COLO829 (cell line): ENCODE measurements at places on chromosomes 11 and 22.
A peak's percentile ranks its signal among the peaks of the same experiment; 100 is the strongest.

GRCh38 chr11:8830641-8831040 is 80.3 kb upstream of the AKIP1 start:
- no peak for DNase-seq

DNA sequence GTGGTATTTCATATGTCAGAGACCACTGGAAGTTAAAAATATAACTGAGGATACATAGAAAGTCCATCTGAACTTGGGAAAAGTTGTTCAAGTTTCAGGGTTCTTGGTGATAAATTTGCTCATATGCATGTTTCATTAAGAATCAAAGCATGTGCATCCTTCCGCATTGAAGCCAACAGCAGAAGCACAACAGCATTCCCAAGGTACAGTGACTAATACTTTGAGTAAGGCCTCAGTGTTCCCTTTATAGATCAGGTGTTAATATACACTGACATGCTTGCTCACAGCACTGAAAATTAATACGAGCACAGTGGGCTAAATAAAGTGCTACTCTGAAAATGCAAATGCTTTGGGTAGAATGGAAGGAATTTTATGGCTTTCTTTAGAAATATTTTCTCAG is 691.1 kb downstream of the METTL15 start:
- no peak for DNase-seq

DNA sequence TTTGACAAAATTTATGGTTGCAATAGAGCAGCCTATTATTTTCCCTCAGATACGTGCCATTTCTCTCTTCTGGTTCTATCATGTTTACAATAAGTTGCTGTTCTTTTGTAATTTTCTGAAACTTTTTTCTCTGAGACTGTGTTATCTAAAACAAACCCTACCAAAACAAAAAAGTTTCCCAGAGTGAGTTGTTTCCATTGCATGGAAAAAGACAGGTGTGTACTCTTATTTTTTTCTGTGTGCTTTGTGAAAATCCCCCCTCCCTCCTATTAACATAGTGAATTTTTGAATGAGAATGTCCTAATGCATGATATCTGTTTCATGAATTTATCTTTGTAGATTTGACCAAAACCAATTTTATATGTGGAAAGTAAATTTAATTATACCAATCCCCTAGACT is 137.6 kb downstream of the DDX10 start:
- DNase-seq, result no peak

DNA sequence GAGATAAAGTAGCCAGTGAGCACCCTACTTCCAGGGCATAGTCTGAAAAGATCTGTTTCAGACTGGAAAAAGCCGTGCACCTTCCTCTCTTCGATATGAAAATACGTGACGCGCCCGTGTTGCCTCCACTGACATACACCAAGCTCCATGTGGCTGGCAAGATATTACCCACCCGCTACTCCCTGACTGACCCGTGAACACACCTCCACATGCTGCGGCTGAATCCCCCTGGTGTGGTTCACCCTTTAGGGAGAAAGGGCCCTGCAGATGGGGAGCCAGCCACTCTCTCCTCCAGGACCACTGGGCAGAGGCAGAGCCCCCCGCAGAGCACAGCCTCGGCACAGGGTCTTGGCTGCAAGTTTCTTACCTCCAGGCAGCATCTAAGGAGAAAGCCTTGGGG is 245.0 kb downstream of the BRD1 start:
- DNase-seq, result no peak

GRCh38 chr11:121615501-121615900 is 162.7 kb upstream of the SORL1-AS1 start:
- DNase-seq, result no peak

- no peak for DNase-seq
These were observed 7.3 kb upstream of the OR52W1 start for GRCh38 chr11:6191742-6192141.

DNA sequence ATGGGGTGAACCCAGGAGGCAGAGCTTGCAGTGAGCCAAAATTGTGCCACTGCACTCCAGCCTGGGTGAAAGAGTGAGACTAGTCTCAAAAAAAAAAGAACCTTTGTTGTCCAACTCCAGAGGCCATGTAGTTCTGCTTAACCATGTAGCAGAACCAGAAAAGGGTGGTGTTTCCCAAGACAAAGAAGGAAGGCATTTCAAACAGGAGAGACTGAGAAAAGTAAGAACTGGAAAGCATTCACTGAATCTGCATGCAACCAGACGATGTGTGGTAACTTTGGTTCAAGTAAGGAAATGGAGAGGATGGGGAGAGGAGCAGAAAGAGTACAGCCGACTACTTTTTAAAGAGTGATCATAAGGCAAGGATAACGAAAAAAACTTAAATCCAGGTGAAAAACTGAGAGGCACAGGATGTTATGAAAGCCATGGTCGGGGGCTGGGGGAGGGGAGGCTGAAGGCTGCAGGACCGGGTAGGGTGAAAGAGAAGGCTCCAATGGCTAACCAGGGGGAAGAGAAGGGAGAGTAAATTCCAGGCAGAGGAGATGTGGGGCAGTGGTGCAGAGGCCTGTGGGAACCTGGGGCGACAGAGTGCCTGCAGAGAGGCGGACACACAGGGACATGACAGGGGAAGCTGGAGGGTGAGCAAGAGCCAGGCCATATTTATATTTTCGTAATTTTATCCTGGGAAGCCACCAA is 48.8 kb downstream of the MAPK1 start:
- no peak for DNase-seq

GRCh38 chr11:121008551-121008950 is 15.4 kb upstream of the TBCEL start:
- DNase-seq, result no peak

DNA sequence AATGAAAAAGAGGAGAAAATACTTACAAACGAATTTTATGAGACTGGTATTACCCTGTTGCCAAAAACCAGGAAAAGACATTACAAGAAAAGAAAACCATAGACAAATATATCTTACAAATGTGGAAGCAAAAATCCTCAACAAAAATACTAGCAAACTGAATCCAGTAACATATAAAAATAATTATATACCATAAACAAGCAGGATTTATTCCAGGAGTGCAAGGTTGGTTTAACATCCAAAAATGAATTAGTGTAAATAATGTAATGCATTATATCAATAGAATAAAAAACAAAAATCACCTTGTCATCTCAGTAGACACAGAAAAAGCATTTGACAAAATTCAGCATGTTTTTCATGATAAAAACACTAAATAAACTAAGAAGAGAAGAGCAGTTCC is 7.3 kb downstream of the NF2 start:
- no peak for DNase-seq

DNA sequence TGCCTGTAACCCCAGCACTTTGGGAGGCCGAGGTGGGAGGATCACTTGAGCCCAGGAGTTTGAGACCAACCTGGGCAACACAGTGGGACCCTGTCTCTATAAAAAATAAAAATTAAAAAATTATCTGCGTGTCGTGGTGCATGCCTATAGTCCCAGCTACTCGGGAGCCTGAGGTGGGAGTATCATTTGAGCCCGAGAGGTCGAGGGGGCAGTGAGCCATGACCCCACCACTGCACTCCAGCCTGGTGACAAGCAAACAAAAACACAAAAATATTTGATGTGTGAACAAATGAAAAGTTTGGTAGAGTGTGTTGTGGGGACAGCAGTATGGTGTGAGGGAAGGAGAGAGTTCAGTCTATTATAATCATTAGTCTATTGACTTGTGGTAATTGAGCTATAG is 90.8 kb upstream of the PARVA start:
- no peak for DNase-seq

DNA sequence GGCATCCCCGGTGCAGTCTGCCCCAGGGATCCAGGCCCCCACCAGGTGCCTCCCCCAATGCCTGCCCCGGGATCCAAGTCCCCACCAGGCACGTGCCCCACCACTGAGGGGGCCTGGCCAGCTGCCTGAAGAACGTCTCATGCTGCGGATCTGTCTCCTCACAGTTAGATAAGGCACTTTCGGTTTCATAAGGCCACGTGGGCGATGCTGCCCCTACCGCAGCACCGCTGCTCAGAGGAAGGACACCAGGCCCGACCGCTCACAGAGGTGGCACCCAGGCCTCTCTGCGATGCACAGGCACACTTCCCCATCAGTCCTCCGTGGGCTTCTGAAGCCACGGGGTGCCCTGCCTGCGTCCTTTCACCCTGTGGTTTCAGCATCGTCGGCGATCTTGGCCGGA is 68.1 kb upstream of the BID start:
- DNase-seq, result no peak

GRCh38 chr22:23767673-23768548 is at the start of gene CHCHD10:
Gene CHCHD10 (minus strand): TSS chr22:23767972. CDS start chr22:23767874, 98 bp downstream.
- peak; percentile 89 for DNase-seq

GRCh38 chr11:726278-727220 is 20.5 kb downstream of the EPS8L2 start:
- DNase-seq, result no peak

GRCh38 chr22:37229805-37230672 is 14.0 kb downstream of the RAC2 start:
- DNase-seq, result no peak

DNA sequence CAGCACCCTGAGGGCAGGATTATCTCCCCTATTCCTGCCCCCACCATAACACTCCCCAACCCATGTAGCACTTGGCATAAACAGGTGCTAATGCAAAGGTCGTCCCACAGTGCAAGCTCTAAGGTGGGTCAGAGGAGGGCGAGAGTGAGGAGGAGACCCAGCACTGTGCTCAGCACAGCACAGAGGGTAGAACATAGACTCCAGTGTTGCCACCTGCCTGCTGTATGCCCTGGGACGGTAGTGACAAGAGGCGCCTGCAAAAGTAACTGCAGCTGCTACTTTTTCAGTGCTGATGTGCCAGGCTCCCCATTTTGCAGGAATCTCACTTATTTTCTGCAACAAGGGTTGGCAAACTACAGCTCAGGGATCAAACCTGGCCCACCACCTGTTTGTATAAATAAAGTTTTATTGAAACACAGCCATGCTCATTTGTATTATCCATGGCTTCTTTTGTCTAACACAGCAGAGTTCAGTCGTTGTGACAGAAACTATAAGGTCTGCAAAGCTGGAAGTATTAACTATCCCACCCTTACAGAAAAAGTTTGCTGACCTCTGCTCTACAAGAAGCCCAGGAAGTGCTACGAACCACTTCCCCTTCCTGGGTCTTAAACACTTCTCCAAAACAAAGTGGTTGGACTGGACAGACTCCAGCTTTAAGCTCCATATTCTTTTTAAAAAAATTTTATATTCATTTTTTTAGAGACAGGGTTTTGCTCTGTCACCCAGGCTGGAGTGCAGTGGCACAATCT is 16.9 kb upstream of the CDC42BPG start:
- DNase-seq, result no peak

DNA sequence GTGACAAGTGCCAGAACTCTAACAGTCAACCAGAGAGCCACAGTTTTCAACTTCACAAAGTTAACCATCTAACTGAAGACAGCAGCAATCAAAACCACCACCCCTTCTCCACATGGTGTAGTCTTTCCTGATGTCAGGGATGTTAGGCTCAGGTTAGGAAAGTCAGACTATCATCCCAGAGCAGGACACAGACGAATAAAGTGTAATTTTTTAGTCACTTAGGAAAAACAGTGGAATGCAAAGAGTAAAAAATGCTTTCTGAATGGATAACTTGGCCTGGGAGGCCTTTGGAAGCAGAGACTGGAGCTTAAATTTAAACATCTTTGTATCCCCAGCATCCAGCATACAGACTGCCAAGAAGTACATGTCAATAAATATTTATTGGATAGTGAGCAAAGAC is 15.4 kb downstream of the OR51B4 start:
- no peak for DNase-seq

DNA sequence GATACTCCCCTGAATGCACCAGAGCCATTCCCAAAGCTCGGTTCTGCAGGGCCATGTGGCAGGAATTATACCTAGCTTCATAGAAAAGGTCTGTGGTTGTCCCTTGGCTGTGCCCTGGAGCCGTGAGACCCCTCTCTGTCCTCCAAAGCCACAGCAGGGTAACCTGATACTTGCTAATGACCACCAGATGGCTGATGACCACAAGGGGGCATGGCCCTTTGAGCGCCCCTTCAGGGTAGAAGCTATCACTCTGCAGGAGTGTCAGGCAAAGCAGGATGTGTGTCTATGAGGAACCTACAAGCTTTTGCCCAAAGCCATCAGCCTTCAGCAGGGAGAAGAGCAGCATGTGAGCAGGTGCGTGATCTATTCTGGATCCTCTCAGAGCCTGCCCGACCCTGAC is 95.3 kb downstream of the NTM start:
- DNase-seq, result no peak

DNA sequence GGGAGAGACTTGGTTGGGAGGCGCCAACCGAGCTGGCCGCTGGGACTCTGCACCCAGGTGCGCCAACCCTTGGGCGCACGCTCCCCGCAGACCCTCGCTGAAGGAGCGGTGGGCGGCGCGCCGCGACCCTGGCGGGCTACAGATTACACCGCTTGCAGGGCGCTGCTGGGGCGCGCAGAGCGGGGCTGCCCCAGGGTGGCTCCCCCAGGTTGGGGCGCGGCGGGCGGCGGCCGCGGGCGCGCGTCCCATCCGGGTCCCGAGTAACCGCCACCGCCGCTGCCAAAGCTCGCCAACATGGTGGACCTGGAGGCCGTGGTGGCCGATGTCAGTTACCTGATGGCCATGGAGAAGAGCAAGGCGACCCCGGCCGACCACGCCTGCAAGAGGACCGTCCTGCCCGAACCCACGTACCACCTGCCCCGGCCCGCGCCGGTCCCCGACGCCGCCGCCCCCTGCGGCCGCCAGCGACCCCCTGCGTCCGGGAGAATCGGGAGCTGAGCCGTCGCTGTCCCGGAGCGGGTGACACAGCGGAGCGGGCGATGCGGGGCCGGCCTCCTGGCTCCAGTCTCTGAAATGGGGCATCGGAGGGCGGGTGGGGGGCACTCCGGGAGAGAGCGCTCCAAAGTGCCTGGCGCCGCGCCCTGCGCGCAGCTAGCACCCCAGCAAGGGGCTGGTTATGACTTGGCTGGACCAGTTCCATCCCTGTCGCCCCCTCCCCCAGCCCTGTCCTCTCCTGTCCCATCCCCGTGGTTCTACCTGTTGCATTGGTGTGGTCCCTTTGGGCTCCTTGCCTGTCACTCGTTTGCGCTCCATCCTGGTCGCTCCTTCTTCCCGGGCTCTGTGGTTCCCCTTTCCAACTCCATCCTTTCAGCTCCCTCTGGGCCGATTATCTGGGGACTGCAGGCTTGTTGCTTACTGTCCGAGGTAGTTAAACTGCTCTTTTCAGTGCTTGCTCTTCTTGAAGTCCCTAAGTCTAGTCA is 143.3 kb upstream of the GRK3 start:
- no peak for DNase-seq

GRCh38 chr11:62383822-62384221 is 35.0 kb upstream of the SCGB1A1 start:
- no peak for DNase-seq

GRCh38 chr11:95647355-95647754 is 142.2 kb downstream of the FAM76B start:
- DNase-seq, result no peak

GRCh38 chr11:1232021-1232882 is 9.4 kb downstream of the MUC5B start:
- DNase-seq, result no peak

DNA sequence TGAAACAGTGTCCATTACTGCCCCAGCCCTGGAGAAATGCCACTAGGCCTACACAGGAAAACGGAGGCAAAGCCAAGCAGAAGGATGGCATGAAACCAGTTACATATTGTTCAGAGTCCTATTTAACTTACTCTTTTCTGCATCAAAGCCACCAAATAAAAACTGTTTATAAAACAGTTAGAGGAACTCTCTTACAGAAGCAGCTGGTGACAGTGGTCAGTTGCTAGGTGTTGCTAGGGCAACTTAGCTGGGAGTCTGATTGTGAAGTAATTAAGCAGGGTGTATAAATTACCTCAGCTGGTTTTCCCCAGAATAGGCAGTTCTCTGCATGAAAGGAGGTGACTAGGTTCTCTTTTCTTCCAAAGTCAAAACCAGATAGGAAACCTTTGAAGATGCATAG is 115.6 kb upstream of the ZBED5 start:
- DNase-seq, result no peak
